ENCODE measurements at places on chromosomes 2 and 18.

DNA sequence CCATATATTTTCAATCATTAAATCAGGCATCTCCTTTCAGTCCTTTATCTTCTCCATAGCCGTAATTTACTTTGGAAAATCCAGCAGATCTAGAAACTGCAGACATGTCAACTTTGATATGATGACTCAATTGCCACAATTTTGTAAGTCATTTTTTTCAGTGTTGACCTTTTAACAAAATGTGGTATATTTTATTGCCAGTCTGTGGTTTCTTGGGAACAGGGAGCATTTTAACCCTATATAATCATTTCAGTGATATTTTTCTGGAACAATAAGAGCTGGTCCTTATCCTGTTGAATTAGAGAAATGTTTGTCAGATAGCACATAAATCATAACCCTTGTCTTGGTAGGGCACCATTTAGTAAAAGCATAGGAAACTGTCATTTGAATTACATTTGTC is 90.9 kb upstream of the UBXN4 start:
- no peak for DNase-seq

DNA sequence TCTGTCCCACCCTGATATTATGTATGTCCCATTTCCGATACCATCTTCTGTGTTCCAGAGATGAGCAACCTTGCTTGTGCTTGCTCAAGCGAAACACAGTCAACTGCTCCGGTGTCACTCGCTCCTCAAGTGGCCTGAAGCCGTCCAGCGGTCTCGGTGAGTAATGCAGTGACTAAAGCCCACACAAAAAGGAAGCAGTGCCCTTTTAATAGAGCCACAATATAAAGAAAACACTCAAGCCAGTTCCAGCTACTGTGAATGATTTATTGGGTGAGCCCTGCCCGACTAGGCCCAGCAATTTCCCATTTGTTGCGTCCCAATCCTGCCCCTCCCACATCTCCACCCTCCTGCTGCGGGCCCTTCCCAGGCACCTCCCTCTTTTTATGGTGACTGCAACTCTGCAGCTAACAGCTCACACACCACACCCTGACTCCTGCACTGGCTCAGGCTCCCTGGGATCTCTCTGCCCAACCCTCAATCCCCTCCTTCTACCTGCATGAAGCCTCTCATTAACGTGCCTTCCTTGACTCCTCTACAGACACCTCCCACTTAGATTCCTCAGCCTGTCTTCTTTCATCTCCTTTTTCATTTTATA is 44.2 kb upstream of the DSC1 start:
- no peak for DNase-seq

GRCh38 chr2:63654959-63655358 is 66.2 kb downstream of the MDH1 start:
- no peak for DNase-seq

GRCh38 chr2:14511541-14511940 is 121.0 kb upstream of the LRATD1 start:
- no peak for DNase-seq

Data from dorsolateral prefrontal cortex (tissue), 122 donors.